Activated T-helper 17 cell treated with anti-CD3 and anti-CD28 coated beads, Interleukin-2, amount 50 U/mL, for 72 hours (primary cell): ENCODE measurements at places on chromosomes 7 and 10. TPM values are rescaled to one million over a fixed set of nuclear protein-coding genes. Genes with fewer than 3 reads are reported as not detected.

The HNRNPF gene
- 306 TPM for total RNA-seq

DNA sequence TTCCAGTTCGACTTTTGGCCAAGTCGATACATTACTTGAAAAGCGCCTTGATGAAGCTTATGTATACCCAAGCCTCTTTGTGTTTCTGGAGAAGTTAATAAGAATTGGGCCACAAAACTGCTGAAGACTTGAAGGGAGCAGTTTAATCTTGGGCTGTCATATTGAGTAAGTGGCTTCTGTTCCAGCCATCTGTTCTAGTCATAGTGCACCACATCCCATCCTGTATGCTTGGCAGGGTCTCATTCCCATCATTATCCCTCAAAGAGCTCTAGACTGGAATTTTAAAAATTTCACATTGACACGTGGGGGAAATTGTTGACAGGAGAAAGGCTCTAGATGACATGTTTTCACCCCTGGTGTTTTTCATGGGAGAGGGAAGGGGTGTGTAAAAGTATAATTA lies 196.6 kb upstream of the PLPP4 start:
- ATAC-seq, result no peak

The RTKN2 gene
- 5.6 TPM for total RNA-seq

- ATAC-seq, result no peak
These were observed 178.5 kb downstream of the KCNMA1 start for GRCh38 chr10:77458986-77459590.

- no peak for ATAC-seq
These were observed 52.9 kb downstream of the CALD1 start for GRCh38 chr7:134832367-134832766.

GRCh38 chr10:58435297-58435985 lies 50.2 kb downstream of the TFAM start:
- ATAC-seq, result peak; percentile 94

- ATAC-seq, result no peak
These were observed 31.8 kb downstream of the TES start for GRCh38 chr7:116242178-116242577.

GRCh38 chr10:131886237-131886636 lies 14.6 kb upstream of the PPP2R2D start:
- no peak for ATAC-seq

- no peak for ATAC-seq
These were observed 331.3 kb downstream of the PCDH15 start for GRCh38 chr10:54469587-54470323.

- ATAC-seq, result no peak
These were observed 57.5 kb downstream of the LCOR start for GRCh38 chr10:96889415-96890171.

The PDLIM1 gene
- total RNA-seq, result 0.42 TPM

- no peak for ATAC-seq
These were observed 52.9 kb downstream of the SLC37A3 start for GRCh38 chr7:140345426-140345825.

GRCh38 chr10:132027423-132027983 lies 38.2 kb upstream of the JAKMIP3 start:
- ATAC-seq, result no peak

GRCh38 chr10:80540136-80540535 lies 2.4 kb downstream of the SH2D4B start:
- ATAC-seq, result no peak

DNA sequence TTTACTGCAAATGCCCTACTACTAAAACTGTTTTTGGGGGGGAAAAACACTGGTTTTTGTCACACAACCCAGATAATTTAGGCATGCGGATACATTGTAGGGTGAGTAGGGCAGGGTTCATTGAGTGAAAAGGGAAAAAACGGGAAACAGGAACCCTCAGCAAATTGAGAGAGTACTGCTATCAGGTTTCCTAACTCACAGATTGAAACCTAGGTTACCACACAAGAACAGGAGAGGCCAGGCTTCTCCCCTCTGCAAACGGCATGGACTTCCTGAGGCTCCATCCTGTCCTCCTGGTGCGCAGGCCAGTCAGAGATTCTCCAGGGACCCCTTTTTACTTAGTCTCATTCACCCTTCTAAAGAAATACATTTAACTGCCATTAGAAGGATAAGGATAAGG lies 30.6 kb downstream of the AVL9 start:
- ATAC-seq, result no peak

The OLAH gene
- 1.3 TPM for total RNA-seq
